ENCODE measurements at places on chromosomes 5 and 9. TPM values are rescaled to one million over a fixed set of nuclear protein-coding genes. Genes with fewer than 3 reads are reported as not detected.
A peak's percentile ranks its signal among the peaks of the same experiment; 100 is the strongest.

- no peak overlapping the region for H3K4me3 ChIP-seq
- no peak for DNase-seq
- H3K4me1 ChIP-seq, result no peaks in the 10 kb centered on the region
- H3K27ac ChIP-seq, result no peak overlapping the region
- no peaks in the 10 kb centered on the region for H3K27me3 ChIP-seq
Measured at GRCh38 chr5:10459080-10460055, 17.7 kb downstream of the ROPN1L start.

GRCh38 chr9:95736370-95736769 lies 139.1 kb upstream of the ERCC6L2 start:
- no peak overlapping the region for H3K4me3 ChIP-seq
- peaks cover 9% of the 10 kb centered on the region for H3K4me1 ChIP-seq
- DNase-seq, result peak; percentile 24
- no peak overlapping the region for H3K27ac ChIP-seq

- no peaks in the 10 kb centered on the region for H3K36me3 ChIP-seq
- no peak overlapping the region for H3K27ac ChIP-seq
- H3K4me1 ChIP-seq, result no peaks in the 10 kb centered on the region
- H3K27me3 ChIP-seq, result no peaks in the 10 kb centered on the region
Measured at GRCh38 chr9:117258184-117258866, 156.5 kb downstream of the ASTN2 start.

The CNTRL gene
- 72.2 TPM for total RNA-seq

- H3K27me3 ChIP-seq, result no peaks in the 10 kb centered on the region
- peak; percentile 34 for DNase-seq
- peaks cover 28% of the 10 kb centered on the region for H3K4me1 ChIP-seq
- H3K36me3 ChIP-seq, result peaks cover 15% of the 10 kb centered on the region
- no peak overlapping the region for H3K4me3 ChIP-seq
Measured at GRCh38 chr9:91245431-91246313, 116.0 kb downstream of the AUH start.

The AGXT2 gene
- total RNA-seq, result not detected

- H3K4me3 ChIP-seq, result no peak overlapping the region
- H3K36me3 ChIP-seq, result peaks cover 33% of the 10 kb centered on the region
- DNase-seq, result no peak
Measured at GRCh38 chr9:128908372-128908771, 12.4 kb upstream of the PHYHD1 start.

GRCh38 chr5:84265130-84265529 lies 119.5 kb downstream of the EDIL3 start:
- no peaks in the 10 kb centered on the region for H3K4me1 ChIP-seq
- H3K4me3 ChIP-seq, result no peak overlapping the region
- H3K36me3 ChIP-seq, result no peaks in the 10 kb centered on the region

GRCh38 chr9:87710443-87710842 lies 15.5 kb upstream of the CTSL start:
- peaks cover 9% of the 10 kb centered on the region for H3K36me3 ChIP-seq
- peaks cover 7% of the 10 kb centered on the region for H3K27me3 ChIP-seq
- no peak overlapping the region for H3K27ac ChIP-seq
- no peak for DNase-seq

GRCh38 chr5:117204926-117205869 lies 630.6 kb upstream of the SEMA6A start:
- no peaks in the 10 kb centered on the region for H3K36me3 ChIP-seq
- H3K4me3 ChIP-seq, result no peak overlapping the region
- H3K4me1 ChIP-seq, result no peaks in the 10 kb centered on the region
- H3K27me3 ChIP-seq, result no peaks in the 10 kb centered on the region
- no peak for DNase-seq

DNA sequence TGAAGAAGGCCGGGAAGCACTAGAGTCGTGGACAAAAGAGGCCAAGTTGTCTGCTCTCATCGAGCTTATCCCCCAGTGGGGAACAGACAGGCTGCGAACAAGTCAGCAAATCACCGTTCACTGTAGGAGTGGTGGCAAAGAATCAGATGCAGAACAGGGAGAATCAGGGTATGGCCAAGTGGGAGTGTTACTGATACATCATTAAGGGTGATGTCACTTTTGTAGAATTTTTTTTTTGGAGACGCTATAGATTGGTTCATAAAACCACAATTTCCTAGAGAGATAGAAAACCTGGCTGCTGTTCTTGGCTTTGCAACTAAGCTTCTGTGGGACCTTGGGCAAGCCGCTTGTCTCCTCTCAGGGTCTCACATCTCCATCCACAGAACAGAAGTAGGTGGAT lies 21.3 kb downstream of the SPRY4 start:
- H3K4me3 ChIP-seq, result no peak overlapping the region
- DNase-seq, result no peak
- no peaks in the 10 kb centered on the region for H3K36me3 ChIP-seq
- H3K4me1 ChIP-seq, result peaks cover 4% of the 10 kb centered on the region

DNA sequence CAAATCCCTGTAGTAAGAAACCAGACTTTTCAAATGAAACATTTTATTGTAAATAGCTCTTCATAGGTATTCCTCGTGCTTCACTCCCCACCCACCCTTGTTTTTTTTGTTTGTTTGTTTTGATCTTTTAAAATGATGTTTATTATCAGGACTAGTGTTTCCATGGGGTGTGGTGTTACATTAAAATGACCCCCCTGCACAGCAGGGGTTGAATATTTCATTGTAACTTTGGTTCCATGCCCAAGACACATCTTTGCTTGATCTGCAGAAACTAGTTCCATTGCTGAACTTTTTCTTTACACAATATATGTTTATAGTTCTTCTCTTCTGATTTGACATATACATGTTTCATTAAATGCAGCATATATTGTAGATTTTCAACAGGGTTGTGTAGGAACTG lies 81.3 kb upstream of the DPYSL3 start:
- no peak overlapping the region for H3K4me3 ChIP-seq
- no peaks in the 10 kb centered on the region for H3K27me3 ChIP-seq
- no peaks in the 10 kb centered on the region for H3K4me1 ChIP-seq
- no peak overlapping the region for H3K27ac ChIP-seq

DNA sequence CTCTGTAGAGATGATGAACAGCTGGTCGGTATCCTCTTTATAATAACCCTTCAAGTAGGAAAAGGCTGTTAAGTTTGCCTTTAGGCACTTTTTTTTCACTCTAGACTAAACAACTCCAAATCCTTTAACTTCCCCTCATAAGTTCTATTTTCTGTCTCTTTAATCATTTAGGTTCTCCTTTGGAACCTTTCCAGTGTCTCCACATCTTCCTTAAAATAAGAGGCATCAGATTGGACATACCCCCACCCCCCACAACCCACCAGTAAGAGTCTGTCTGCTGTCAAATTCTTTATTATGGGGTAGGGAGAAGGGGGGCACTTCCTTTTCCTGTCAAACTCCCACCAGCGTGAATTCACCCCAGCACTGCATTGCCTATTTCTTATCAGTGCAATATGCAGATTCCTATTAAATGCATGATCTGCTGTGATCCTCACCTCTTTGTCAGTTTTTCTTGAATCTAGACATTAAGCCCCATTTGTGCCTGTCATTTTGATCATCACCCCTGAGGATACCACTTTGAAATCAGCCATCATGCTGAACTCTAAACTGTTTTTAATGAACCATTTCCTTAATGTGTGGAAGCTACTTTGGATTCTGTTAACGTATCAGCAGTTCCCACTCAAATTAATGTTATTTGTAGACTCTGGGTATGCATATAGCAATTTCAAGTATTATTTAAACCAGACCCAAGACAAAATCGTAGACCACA lies 212.2 kb downstream of the PDZD2 start:
- H3K27me3 ChIP-seq, result peaks cover 8% of the 10 kb centered on the region
- no peak overlapping the region for H3K27ac ChIP-seq
- no peak overlapping the region for H3K4me3 ChIP-seq

The KIF4B gene
- total RNA-seq, result 0.05 TPM

GRCh38 chr5:58486290-58486689 lies 4.9 kb upstream of the GAPT start:
- peaks cover 8% of the 10 kb centered on the region for H3K27me3 ChIP-seq
- DNase-seq, result no peak
- no peak overlapping the region for H3K27ac ChIP-seq

GRCh38 chr9:136507221-136507991 lies 24.6 kb upstream of the SEC16A start:
- H3K4me1 ChIP-seq, result no peaks in the 10 kb centered on the region
- H3K36me3 ChIP-seq, result peaks cover 24% of the 10 kb centered on the region
- no peaks in the 10 kb centered on the region for H3K27me3 ChIP-seq
- no peak overlapping the region for H3K4me3 ChIP-seq
- no peak for DNase-seq

DNA sequence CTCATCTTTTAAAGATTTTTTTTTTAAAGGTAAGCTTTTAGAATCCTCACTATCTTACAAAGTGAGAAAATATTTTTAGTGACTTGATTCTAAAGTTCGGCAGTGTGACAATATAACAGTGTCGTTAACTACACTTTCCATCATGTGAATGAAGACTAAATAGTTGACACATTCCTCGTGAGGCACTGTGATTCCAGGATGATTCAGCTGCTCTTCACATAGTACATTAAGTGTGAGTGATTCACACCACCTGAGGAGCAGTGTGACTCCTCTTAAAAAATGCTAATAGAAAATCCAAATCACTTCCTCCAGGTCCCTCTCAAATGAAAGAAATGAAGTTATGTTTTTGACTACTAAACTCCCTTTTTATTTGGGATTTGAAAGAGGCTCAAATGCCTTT lies 589.5 kb downstream of the GABRG2 start:
- H3K4me1 ChIP-seq, result no peaks in the 10 kb centered on the region
- H3K27me3 ChIP-seq, result no peaks in the 10 kb centered on the region
- no peak overlapping the region for H3K27ac ChIP-seq

The SNX30 gene
- 4.2 TPM for total RNA-seq

DNA sequence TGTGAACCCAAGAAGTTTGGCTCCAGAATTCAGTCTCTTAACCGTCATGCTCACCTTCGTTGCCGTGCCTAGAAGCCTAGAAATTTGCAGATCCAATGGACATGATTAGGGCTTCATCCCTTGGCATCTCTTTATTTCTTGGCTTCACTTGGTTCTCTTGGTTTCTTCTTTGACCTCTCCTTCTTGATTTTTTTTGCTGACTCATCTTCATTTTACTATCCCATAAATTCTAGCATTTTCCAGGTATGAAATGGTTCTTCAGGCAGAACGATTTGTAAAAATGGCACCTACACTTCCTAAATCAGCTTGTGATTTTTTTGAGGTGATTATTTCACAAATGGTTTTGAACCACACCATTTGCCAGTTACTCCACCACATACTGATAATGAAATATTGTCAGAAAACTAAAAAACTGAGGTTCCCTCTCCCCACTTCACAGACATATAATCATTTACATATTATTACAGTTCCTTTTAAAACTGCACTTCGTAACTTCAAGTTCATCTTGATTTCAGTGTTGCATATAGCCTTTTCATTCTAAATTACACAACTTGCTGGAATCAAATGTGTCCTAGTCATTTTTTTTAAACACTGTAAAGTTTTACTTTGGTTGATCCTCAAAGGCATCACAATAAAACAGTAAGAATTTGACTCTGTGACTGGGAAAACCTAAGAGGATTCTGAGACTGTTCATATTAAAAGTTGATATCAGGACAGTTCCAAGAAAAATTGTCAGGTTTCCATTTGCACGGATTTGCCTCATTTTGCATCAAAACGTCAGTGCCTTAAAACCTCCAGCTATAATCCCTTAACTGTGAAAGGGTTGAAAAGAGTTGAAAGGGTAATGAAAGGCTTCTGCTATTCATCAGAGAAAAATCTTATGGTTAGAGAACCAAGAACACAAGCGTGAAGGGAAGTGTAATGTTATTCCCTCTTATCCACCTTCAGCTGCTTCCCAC lies 8.9 kb upstream of the NREP start:
- H3K27me3 ChIP-seq, result peaks cover 4% of the 10 kb centered on the region
- H3K36me3 ChIP-seq, result no peaks in the 10 kb centered on the region
- H3K4me1 ChIP-seq, result no peaks in the 10 kb centered on the region

DNA sequence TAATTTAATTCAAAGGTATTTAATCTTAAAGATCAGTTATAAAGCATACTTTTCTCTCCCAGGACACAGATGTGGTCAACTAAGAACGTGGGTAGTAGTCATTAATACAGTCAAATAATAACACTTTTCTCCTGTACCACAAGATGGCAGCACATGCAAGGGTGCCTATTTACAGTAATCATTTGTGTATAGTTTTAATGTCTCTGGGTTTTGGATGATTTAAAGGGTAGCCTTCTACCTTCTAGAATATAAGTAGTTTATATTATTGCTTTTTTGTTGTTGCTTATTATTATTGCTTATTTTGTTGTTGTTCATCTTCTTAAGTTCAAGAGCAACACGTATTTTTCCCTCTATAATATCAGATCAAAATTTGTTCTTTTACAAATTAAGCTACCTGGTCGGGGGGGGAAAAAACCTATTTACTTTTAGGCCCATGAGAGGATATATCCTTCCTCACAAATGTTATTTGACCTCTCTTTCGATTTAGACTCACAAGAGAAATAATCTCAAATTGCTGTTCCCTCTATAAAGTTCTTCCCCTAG lies 59.6 kb upstream of the SLC27A6 start:
- no peaks in the 10 kb centered on the region for H3K4me1 ChIP-seq
- no peak overlapping the region for H3K27ac ChIP-seq
- no peaks in the 10 kb centered on the region for H3K36me3 ChIP-seq
